NT2/D1 (cell line): ENCODE measurements at places on chromosomes 13 and 19.
A peak's percentile ranks its signal among the peaks of the same experiment; 100 is the strongest.

GRCh38 chr19:9932835-9933234 is 3.5 kb downstream of the OLFM2 start:
- no peak for DNase-seq

- peak; percentile 43 for DNase-seq
These were observed 39.4 kb downstream of the ZNF136 start for GRCh38 chr19:12202250-12202649.

GRCh38 chr13:27023385-27024073 is 148.1 kb downstream of the USP12 start:
- DNase-seq = no peak

- DNase-seq = peak; percentile 15
These were observed 327.2 kb upstream of the TSHZ3 start for GRCh38 chr19:31676271-31677004.

GRCh38 chr19:653425-653824 is 9.6 kb downstream of the RNF126 start:
- DNase-seq = no peak

- peak; percentile 78 for DNase-seq
These were observed 3.4 kb downstream of the PRR36 start for GRCh38 chr19:7870571-7871436.

GRCh38 chr13:40874138-40874779 is 84.8 kb downstream of the SLC25A15 start:
- DNase-seq = no peak
